ENCODE measurements at places on chromosomes 2 and 18. TPM values are rescaled to one million over a fixed set of nuclear protein-coding genes. Genes with fewer than 3 reads are reported as not detected.

LBX2 gene
- 9.6 TPM for total RNA-seq

DNA sequence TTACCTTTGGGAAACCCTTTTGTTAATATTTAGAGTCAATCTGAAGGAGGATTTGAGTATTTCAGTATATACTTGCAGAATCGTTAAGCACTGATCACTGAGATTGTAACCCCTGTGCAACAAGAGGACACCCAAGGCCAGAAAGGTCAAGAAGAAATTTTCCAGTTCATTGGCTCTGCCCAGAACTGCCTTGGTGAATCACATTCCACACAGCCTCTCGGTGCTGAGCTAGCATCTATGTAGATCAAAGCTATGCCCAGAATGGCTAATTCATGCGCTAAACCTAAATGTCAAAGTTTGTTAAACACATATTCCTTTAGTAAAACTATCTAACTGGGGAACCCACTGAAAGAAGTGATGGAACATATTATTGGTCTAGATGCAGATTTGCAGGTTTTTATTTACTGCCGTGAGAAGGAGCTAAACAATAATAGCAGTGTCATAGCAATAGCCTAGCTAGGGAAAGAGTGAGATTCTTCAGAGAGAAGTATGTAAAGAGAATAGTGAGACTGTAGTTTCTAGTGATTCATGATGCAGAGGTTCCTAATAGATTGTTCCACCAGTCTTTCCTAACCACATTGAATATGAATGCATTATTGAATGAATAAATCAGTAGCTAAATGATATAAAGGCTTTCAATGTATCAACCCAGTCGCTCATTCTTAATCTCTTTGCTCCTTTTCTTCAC, 423.2 kb upstream of the CRIM1 start:
- H3K27me3 ChIP-seq, result no peaks in the 10 kb centered on the region
- H3K4me1 ChIP-seq, result no peaks in the 10 kb centered on the region
- H3K27ac ChIP-seq, result no peak overlapping the region
- no peak for DNase-seq
- H3K36me3 ChIP-seq, result no peaks in the 10 kb centered on the region

RNF125 gene
- 0.57 TPM for total RNA-seq

GRCh38 chr2:177287814-177288213, 23.3 kb upstream of the NFE2L2 start:
- no peak overlapping the region for H3K4me3 ChIP-seq
- H3K27ac ChIP-seq, result no peak overlapping the region
- no peak for DNase-seq
- no peaks in the 10 kb centered on the region for H3K36me3 ChIP-seq
- no peaks in the 10 kb centered on the region for H3K27me3 ChIP-seq
- H3K4me1 ChIP-seq, result no peaks in the 10 kb centered on the region

GRCh38 chr2:62112179-62112578, 83.7 kb upstream of the B3GNT2 start:
- no peaks in the 10 kb centered on the region for H3K4me1 ChIP-seq
- no peak for DNase-seq
- no peaks in the 10 kb centered on the region for H3K36me3 ChIP-seq
- no peaks in the 10 kb centered on the region for H3K27me3 ChIP-seq

UGT1A9 gene
- total RNA-seq, result not detected

DNA sequence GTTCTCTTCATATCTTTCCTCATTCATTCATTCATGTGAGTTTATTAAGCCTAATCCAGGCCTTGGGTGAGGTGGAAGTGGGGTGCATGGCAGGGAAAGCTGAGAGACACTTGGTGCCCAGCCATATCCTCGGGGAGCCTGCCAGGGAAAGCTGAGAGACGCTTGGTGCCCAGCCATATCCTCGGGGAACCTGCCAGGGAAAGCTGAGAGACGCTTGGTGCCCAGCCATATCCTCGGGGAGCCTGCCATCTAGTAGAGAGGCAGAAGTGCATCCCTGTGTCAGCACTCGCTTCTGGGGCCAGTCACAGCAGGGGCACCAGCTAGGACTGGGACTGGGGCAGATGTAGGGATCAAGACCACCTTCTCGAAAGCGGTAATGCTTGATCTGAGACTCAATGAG, 39.4 kb downstream of the DDX18 start:
- H3K4me1 ChIP-seq, result peaks cover 10% of the 10 kb centered on the region
- H3K27me3 ChIP-seq, result no peaks in the 10 kb centered on the region
- H3K36me3 ChIP-seq, result no peaks in the 10 kb centered on the region
- no peak overlapping the region for H3K4me3 ChIP-seq
- no peak overlapping the region for H3K27ac ChIP-seq

DNA sequence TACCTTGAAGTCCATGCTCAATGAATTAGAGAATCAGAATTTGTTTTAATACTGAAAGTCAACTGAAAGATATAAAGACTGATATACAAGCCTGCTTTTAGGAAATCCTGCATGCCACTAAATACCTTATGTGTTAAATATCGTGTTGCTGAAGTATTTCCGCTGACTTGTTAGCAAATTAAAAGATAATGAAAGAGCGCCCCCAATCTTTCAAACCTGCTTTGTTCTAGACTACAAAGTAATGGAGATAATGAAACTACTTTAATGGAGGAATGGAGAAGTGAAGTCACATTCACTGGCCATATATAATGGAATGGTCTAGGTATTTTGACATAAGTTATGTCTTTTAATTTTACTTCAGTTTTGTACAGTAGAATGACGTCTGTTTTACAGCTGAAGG, 95.7 kb downstream of the ASXL3 start:
- H3K27ac ChIP-seq, result no peak overlapping the region
- H3K4me1 ChIP-seq, result no peaks in the 10 kb centered on the region
- H3K4me3 ChIP-seq, result no peak overlapping the region
- DNase-seq, result no peak
- no peaks in the 10 kb centered on the region for H3K27me3 ChIP-seq
- H3K36me3 ChIP-seq, result no peaks in the 10 kb centered on the region

SLC23A3 gene
- total RNA-seq, result 3.3 TPM

IL36G gene
- total RNA-seq, result not detected

KIAA2012 gene
- total RNA-seq, result not detected

DNA sequence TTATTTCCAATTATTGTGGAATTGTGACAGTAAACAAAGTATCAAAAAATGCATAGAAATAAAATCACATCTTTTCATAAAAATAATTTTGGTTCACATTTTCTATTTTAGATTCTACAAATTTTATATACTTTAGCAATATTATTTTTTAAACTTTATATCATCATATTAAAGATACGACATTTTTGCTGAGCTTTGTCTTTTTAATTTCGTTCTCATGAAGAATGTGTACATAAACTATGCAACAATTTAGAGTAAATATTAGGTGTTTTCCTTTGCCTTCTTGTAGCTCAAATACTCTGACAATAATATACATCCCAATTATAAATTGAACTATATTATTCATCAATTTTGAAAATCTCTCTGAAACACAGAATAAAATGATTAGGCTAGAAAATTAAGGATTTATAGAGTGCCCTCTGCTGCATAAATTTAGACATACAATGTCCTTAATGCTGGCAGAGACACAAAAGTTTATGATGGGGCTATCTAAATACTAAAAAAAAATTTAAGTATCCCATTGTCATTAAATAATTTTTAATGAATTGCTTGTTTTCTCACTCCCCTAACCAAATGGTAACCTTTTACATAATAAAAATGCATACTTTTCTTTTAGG, 45.7 kb downstream of the CCDC102B start:
- no peaks in the 10 kb centered on the region for H3K36me3 ChIP-seq
- H3K4me3 ChIP-seq, result no peak overlapping the region
- no peaks in the 10 kb centered on the region for H3K4me1 ChIP-seq
- no peaks in the 10 kb centered on the region for H3K27me3 ChIP-seq

- no peaks in the 10 kb centered on the region for H3K27me3 ChIP-seq
- no peak overlapping the region for H3K4me3 ChIP-seq
- DNase-seq, result no peak
- H3K27ac ChIP-seq, result 0 out of 2 replicates have a peak overlapping the region, but pooled peaks have one; percentile 23
These were observed 235.5 kb downstream of the GULP1 start for GRCh38 chr2:188527141-188527540.

DNA sequence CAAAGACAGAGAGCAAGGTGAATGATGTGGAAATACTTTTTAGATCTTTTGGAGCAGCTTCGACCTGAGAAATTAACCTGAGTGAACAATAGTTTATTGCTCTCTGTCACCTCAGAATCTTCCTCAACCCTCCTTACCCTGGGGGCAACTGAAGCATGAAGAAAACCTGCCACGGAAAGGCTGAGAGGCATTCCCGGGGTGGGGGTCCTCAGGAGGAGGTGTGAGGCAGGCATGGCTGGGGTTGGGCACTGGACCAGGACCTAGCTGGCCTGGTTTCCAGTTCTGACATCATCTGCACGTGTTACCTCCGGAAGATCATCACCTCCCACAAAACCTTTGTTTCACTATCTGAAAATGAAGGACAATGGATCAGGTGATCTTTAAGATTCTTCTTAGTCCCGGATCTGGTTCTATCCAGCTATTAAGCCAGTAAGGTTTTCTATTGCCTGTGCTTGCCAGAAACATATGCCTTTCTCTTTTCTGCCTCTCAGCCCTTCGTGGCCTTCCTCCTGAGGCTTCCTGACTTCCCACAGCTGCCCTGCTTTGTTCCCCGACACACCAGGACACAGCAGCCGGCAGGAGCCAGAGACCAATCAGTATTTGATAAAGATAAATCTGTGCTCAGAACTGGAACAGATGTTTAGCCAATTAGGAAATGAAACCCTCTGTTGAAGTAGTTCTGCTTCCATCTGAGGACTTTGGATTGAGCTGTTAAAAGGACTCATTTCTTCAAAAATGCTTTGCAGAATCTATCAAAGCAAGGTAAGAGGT, 232.5 kb downstream of the TDRD15 start:
- H3K4me3 ChIP-seq, result no peak overlapping the region
- H3K36me3 ChIP-seq, result no peaks in the 10 kb centered on the region

CDK15 gene
- 4.8 TPM for total RNA-seq

- H3K27me3 ChIP-seq, result no peaks in the 10 kb centered on the region
- H3K4me3 ChIP-seq, result no peak overlapping the region
- no peak for DNase-seq
- H3K4me1 ChIP-seq, result no peaks in the 10 kb centered on the region
These were observed 30.3 kb upstream of the GPR17 start for GRCh38 chr2:127615511-127616166.

GRCh38 chr2:214724741-214725140, 84.7 kb downstream of the BARD1 start:
- H3K27ac ChIP-seq, result no peak overlapping the region
- no peak overlapping the region for H3K4me3 ChIP-seq
- no peaks in the 10 kb centered on the region for H3K4me1 ChIP-seq
- DNase-seq, result no peak
- no peaks in the 10 kb centered on the region for H3K27me3 ChIP-seq
- H3K36me3 ChIP-seq, result peaks cover 4% of the 10 kb centered on the region

- H3K27me3 ChIP-seq, result no peaks in the 10 kb centered on the region
- DNase-seq, result no peak
- no peaks in the 10 kb centered on the region for H3K4me1 ChIP-seq
- H3K27ac ChIP-seq, result no peak overlapping the region
- H3K36me3 ChIP-seq, result no peaks in the 10 kb centered on the region
- H3K4me3 ChIP-seq, result no peak overlapping the region
These were observed 14.0 kb upstream of the DUSP2 start for GRCh38 chr2:96159084-96159830.

DNA sequence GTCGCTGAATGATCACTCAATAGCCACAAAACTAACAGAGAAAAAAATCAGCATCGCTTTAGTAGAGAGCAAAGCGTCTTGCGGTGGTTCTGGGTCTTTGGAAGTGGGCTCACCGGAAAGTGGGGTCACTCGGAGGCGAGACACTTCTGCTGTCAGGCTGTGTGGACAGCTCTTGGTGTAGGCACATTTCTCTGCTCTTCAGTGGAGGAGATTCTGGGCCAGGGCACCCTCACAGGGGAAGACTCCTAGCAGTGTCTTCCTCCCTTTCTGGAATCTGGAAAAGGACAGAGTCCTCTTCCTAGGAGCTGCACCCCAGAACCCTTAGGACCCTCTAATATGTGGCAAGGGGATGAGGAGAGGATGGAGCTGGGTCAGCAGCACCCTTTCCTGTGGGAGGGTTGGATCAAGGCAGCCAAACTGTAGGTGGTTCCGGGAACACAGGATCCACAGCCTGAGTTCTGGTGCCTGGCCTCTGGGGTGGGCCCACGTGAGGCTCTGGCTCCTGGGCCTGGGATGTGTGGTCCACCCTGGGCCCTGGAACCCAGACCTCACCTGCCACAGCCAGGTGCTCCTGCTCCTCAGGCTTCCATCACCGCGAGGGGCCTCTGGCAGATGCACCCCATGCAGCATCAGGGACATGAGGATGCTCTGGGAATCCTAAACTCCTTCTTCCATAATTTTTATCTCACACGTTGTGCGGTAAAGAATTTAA, 25.1 kb downstream of the GPR35 start:
- no peaks in the 10 kb centered on the region for H3K4me1 ChIP-seq
- peaks cover 18% of the 10 kb centered on the region for H3K27me3 ChIP-seq
- H3K36me3 ChIP-seq, result no peaks in the 10 kb centered on the region
- DNase-seq, result no peak

- H3K36me3 ChIP-seq, result no peaks in the 10 kb centered on the region
- no peak for DNase-seq
- H3K4me1 ChIP-seq, result peaks cover 26% of the 10 kb centered on the region
- peak overlapping the region; percentile 36 for H3K27ac ChIP-seq
These were observed 76.9 kb upstream of the MAP3K20 start for GRCh38 chr2:172998547-172999272.

DNA sequence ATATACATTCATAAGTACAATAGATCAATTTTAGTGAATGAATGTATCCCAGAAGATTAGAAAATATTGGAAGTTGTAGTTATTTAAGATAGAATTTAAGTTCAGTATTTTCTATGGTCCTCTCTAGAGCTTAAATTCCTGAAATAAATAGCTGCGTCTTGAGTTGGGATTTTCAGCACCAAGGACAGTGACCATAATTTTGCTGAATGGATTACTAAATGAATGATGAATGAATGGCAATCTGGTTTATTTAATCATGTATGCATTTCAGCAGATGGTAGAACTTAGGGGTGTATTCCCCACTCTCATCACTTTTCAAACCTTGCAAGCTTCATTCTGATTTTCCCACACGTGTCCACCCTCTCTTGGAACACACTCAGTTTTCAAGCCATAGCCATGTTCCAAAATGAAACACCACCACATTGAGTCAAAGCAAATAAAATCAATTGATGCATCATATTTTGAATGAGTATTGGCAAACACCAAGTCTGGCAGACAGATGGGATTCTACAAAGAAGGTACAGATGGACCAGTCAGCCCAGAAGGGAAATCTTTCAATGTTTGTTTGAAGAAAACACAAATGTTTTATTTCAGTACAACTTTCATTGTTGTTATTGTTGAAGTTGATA, 362.2 kb upstream of the NXPH2 start:
- no peaks in the 10 kb centered on the region for H3K27me3 ChIP-seq
- H3K36me3 ChIP-seq, result no peaks in the 10 kb centered on the region

EPB41L3 gene
- total RNA-seq, result 0.36 TPM

PELI1 gene
- 6.7 TPM for total RNA-seq

GRCh38 chr2:20612925-20613916, 37.7 kb downstream of the HS1BP3 start:
- H3K27me3 ChIP-seq, result no peaks in the 10 kb centered on the region
- DNase-seq, result no peak
- H3K27ac ChIP-seq, result no peak overlapping the region
- H3K4me3 ChIP-seq, result no peak overlapping the region
- H3K36me3 ChIP-seq, result no peaks in the 10 kb centered on the region

RGPD8 gene
- 20.9 TPM for total RNA-seq

GRCh38 chr2:112688086-112688880, 32.5 kb upstream of the NT5DC4 start:
- no peak for DNase-seq
- H3K36me3 ChIP-seq, result no peaks in the 10 kb centered on the region
- peaks cover 23% of the 10 kb centered on the region for H3K4me1 ChIP-seq
- H3K27ac ChIP-seq, result no peak overlapping the region

- no peaks in the 10 kb centered on the region for H3K4me1 ChIP-seq
- no peak for DNase-seq
- peaks cover 5% of the 10 kb centered on the region for H3K27me3 ChIP-seq
- H3K36me3 ChIP-seq, result no peaks in the 10 kb centered on the region
- H3K27ac ChIP-seq, result no peak overlapping the region
- no peak overlapping the region for H3K4me3 ChIP-seq
These were observed 260.0 kb upstream of the ID2 start for GRCh38 chr2:8421658-8422449.

All from Panc1 (cell line).